ENCODE measurements at places on chromosomes 5 and 9. TPM values are rescaled to one million over a fixed set of nuclear protein-coding genes. Genes with fewer than 3 reads are reported as not detected.

Gene ZNF454
- 3.2 TPM for polyA plus RNA-seq

Gene PDE4D
- 2.1 TPM for polyA plus RNA-seq

Gene PRRC1
- 72.6 TPM for polyA plus RNA-seq

Gene PCA3
- 0.76 TPM for polyA plus RNA-seq

Gene PRR16
- polyA plus RNA-seq, result 0.64 TPM

Gene TMEM245
- 14.8 TPM for polyA plus RNA-seq

Gene SPARC
- polyA plus RNA-seq, result 200 TPM

Gene F12
- 8.1 TPM for polyA plus RNA-seq

Gene SPATA31D4
- polyA plus RNA-seq, result not detected

Gene GLDC
- 63.5 TPM for polyA plus RNA-seq

Gene PAPPA
- polyA plus RNA-seq, result 0.66 TPM

Gene SNX2
- 50.8 TPM for polyA plus RNA-seq

Gene GLE1
- 7.3 TPM for polyA plus RNA-seq

Gene FANCG
- 53.8 TPM for polyA plus RNA-seq

Gene GMCL2
- not detected for polyA plus RNA-seq

Gene GABRB2
- polyA plus RNA-seq, result 0.11 TPM

Gene ITGA1
- polyA plus RNA-seq, result 2.6 TPM

Gene KDM4C
- polyA plus RNA-seq, result 12.0 TPM

Gene ECM2
- polyA plus RNA-seq, result 0.79 TPM

Gene PIK3R1
- 5.9 TPM for polyA plus RNA-seq

Gene TSSK1B
- not detected for polyA plus RNA-seq

Gene ZDHHC11
- polyA plus RNA-seq, result 5.1 TPM

Gene MSX2
- polyA plus RNA-seq, result 0.37 TPM

Gene CDX1
- not detected for polyA plus RNA-seq

Gene KCNN2
- 12.9 TPM for polyA plus RNA-seq

Gene JADE2
- polyA plus RNA-seq, result 16.2 TPM

Measured in GM23338 (cell line).